Adipose tissue (tissue), 3 donors: ENCODE measurements at places on chromosomes 3 and 15. TPM values are rescaled to one million over a fixed set of nuclear protein-coding genes. Genes with fewer than 3 reads are reported as not detected.

Gene PLSCR5
- not detected for polyA plus RNA-seq

Gene TEX55
- polyA plus RNA-seq = not detected

Gene VILL
- polyA plus RNA-seq = 3.0 TPM

Gene CILP
- 13.0 TPM for polyA plus RNA-seq

Gene UPK1B
- polyA plus RNA-seq = 0.85 TPM

Gene HHLA2
- polyA plus RNA-seq = 0.25 TPM

Gene ZPLD1
- polyA plus RNA-seq = not detected

Gene SI
- 0.05 TPM for polyA plus RNA-seq

Gene CCK
- 0.25 TPM for polyA plus RNA-seq
